SJSA1 (cell line): ENCODE measurements at places on chromosomes 1 and 21.

GRCh38 chr1:224736619-224737352, 120.7 kb downstream of the CNIH3 start:
- H3K27ac ChIP-seq: peak overlapping the region; percentile 61
- H3K4me3 ChIP-seq: no peak overlapping the region
- H3K4me1 ChIP-seq: peaks cover 57% of the 10 kb centered on the region
- H3K27me3 ChIP-seq: no peaks in the 10 kb centered on the region

- H3K4me1 ChIP-seq: 0 out of 2 replicates have a peak, but pooled peaks cover 3% of the 10 kb centered on the region
- H3K4me3 ChIP-seq: no peak overlapping the region
- H3K36me3 ChIP-seq: no peaks in the 10 kb centered on the region
- DNase-seq: no peak
- H3K27ac ChIP-seq: no peak overlapping the region
Observed at GRCh38 chr1:222251847-222252246, 296.1 kb downstream of the HHIPL2 start.

DNA sequence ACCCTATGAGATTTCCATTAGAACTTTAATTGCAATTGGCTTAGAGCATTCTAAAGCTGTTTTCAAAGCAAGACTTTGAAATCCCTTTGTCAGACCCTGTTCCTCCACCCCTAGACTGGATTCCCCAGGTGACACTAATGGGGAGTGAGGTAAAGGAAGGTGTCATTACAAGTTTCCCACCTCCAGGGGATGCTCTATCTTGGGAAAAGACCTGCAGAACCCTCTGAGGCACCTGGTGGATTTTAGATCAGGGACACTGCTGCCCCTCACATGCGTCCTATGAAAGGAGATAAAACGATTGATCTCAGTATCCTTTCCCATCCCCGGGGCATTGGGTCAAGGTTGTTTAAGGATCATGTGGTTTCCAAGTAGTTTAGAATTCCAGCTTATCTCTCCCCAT, 80.3 kb upstream of the RGS4 start:
- no peak for DNase-seq
- no peaks in the 10 kb centered on the region for H3K4me1 ChIP-seq
- no peak overlapping the region for H3K27ac ChIP-seq

- H3K27me3 ChIP-seq: 0 out of 2 replicates have a peak, but pooled peaks cover 3% of the 10 kb centered on the region
- no peaks in the 10 kb centered on the region for H3K4me1 ChIP-seq
- no peak overlapping the region for H3K4me3 ChIP-seq
- DNase-seq: no peak
Observed at GRCh38 chr1:152933196-152933595, 13.8 kb upstream of the SPRR5 start.
